ENCODE measurements at places on chromosomes 1 and 21. TPM values are rescaled to one million over a fixed set of nuclear protein-coding genes. Genes with fewer than 3 reads are reported as not detected.

DNA sequence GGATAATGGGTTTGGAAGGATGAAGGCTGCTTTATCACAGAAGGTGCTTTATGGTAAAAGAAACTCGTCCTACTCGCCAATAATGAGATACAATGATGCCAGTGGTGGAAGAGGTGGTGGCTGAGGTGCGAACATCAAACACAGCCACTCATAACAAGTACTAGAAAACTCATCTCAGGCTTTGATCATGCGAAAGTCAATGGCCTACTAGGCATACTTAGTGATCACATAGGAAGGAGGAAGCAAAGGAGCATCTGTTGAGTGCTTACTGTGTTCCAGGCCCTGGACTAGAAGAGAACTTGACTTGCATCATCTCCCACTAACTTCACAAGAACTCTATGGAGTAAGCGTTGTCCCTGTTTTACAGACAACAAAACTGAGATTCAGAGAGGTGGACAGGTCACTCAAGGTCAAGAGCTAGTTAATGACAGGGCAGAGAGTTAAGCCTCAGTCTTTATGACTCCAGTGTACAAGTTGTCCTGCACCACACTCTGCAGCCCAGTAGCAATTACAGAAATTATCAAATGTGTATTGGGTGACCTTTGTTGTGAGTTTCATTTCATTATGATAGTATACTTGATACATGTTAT lies 33.6 kb downstream of the RUNX1 start:
- no peak overlapping the region for H3K4me3 ChIP-seq
- no peaks in the 10 kb centered on the region for H3K27me3 ChIP-seq
- peaks cover 10% of the 10 kb centered on the region for H3K4me1 ChIP-seq
- H3K27ac ChIP-seq = no peak overlapping the region

DNA sequence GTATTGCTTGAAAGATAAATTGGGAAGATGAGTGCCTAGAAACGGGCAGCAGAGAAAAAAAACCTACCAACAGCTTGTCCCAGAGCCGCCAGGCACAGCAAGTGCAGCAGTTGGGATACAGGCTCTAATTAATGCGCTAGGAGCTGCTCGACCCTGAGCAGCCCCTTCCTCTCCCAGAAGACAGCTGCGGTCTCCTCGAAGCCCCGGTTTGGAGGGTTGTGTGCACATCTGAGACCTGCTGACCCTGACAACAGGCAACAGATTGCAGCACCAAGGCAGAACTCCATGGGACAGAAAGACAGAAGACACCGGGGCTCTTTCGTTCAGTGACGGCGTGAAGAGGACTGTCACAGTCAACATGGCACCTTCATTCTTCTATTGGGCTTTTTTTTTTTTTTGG lies 101.4 kb downstream of the TSEN15 start:
- H3K4me1 ChIP-seq = peaks cover 47% of the 10 kb centered on the region
- peak overlapping the region; percentile 1 for H3K4me3 ChIP-seq
- H3K36me3 ChIP-seq = no peaks in the 10 kb centered on the region

The PCP4 gene
- total RNA-seq = not detected

The MRTO4 gene
- 17.7 TPM for total RNA-seq

The ZBTB8OS gene
- 41.1 TPM for total RNA-seq

The IQGAP3 gene
- total RNA-seq = 6.8 TPM

The OR6K3 gene
- total RNA-seq = not detected

The S100B gene
- total RNA-seq = 0.41 TPM

The COL11A1 gene
- total RNA-seq = 1,042 TPM

DNA sequence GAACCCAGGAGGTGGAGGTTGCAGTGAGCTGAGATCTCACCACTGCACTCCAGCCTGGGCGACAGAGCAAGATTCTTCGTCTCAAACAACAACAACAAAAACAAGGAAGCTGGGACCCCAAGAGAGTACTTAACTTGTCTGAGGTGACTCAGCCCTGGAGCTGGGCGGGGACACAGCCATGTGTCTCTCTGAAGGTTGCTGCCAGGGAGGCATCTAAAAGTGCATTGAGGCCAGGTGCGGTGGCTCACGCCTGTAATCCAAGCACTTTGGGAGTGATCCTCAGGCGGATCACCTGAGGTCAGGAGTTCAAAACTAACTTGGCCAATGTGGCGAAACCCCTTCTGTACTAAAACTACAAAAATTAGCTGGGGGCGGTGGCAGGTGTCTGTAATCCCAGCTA lies 7.7 kb downstream of the IFI6 start:
- H3K36me3 ChIP-seq = peaks cover 6% of the 10 kb centered on the region
- H3K27ac ChIP-seq = no peak overlapping the region
- DNase-seq = peak; percentile 24
- peaks cover 20% of the 10 kb centered on the region for H3K4me1 ChIP-seq
- no peak overlapping the region for H3K4me3 ChIP-seq
- no peaks in the 10 kb centered on the region for H3K27me3 ChIP-seq

The TMPRSS15 gene
- total RNA-seq = not detected

The CRNN gene
- total RNA-seq = not detected

The AGBL4 gene
- total RNA-seq = not detected

DNA sequence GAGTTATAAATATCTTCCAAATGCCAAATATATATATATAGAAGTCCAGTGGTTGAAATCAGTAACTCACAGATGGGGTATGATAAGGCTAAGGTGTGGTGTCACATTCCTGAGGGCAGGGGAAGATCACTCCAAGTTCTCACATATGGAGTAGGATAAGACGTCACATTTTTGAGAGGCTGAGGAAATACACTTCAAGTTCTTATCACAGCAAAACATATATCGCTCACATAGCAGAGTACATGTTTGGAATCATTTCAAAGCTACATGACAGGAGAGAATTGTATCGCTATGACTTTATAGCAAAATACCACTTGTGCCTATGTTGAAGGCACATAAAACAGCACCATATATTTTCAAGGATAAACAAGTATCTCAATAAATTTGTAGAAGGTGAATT lies 55.1 kb downstream of the RBM11 start:
- DNase-seq = no peak
- no peak overlapping the region for H3K4me3 ChIP-seq
- H3K4me1 ChIP-seq = no peaks in the 10 kb centered on the region
- H3K27me3 ChIP-seq = no peaks in the 10 kb centered on the region
- no peak overlapping the region for H3K27ac ChIP-seq

DNA sequence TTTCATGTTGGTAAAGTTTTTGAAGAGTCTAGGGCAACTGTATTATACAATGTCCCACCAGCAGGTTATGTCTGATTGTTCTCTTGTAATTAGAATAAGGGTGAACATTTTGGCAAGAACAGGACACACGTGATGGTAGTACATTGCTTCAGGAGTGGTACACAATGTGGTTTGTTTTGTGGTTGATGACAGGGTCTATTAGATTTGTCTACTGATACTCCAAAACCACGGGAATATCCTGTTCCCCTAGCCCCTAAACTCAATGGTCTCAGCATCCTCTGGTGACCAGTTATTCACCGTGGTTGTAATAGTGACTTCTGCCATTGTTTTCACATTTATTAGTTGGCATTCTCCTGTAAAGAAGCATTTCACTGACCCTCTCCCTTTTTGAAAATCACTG lies 22.1 kb upstream of the ACTA1 start:
- no peak overlapping the region for H3K27ac ChIP-seq
- peaks cover 20% of the 10 kb centered on the region for H3K36me3 ChIP-seq
- no peaks in the 10 kb centered on the region for H3K4me1 ChIP-seq
- H3K27me3 ChIP-seq = no peaks in the 10 kb centered on the region
- no peak overlapping the region for H3K4me3 ChIP-seq
- DNase-seq = no peak

DNA sequence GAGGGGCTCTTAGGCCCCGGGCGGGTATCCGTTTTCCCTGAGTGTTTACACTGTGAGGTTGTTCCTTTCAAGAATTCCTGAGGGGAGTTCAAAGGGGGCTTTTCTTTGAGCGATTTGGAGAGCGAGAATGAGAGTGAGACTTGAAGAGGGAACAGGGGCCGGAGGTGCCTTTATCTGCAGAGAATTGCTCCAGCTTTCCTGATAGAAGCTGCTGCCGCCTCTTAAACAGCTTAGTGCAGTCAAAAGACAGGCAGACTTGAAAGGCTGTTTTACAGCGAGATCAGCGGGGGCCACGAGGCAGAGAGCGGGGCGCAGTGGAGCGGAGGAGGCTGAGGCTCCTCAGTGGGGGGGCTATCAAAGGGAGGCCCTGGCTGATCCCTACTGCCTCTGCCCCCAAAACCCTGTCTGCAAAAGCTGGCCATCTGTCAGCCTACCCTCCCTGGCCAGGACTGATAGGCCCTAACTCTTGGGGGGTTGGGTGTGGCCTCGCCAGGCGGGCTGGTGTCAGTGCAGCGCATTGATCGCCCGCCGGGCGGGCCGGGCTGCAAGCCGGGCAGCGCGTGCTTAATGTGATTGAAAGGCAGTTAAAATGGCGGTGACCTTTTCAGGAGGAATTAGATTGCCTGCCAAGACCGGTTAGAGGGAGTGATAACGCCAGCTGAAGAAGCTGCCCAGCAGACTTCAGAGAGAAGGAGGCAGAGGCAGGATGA lies 36.4 kb downstream of the TMEM53 start:
- H3K27ac ChIP-seq = no peak overlapping the region
- DNase-seq = no peak
- no peaks in the 10 kb centered on the region for H3K27me3 ChIP-seq
- H3K36me3 ChIP-seq = peaks cover 34% of the 10 kb centered on the region
- no peak overlapping the region for H3K4me3 ChIP-seq

The OR2T11 gene
- total RNA-seq = not detected

DNA sequence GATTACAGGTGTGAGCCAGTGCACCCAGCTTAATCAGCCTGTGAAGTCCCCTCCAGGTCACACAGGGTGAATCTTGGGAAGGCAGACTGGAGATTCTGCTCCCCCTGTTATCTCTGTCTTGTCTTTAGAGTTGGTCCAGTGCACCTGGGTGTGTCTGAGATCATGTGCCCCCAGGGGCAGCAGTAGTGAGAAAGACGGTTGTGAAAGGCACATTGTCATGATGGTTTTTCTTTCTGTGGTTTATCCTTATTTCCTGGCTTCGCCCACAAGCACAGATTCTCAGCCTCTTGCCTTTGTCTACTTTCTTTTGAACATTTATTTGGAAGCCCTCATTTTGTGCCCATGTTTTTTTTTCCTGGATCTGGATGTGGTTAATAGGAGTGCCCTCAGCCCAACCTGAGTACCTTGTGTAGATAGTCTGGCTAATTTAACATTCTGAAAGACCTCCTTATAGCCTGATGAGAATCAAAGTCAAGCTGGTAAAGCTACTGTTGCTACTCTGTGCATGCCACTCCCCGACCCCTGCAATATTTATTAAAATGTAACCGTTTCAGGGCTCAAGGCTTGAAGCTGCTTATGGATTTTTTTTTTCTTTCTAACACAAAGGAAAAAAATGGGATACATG lies 23.7 kb downstream of the UCK2 start:
- peak overlapping the region; percentile 65 for H3K27ac ChIP-seq
- no peaks in the 10 kb centered on the region for H3K27me3 ChIP-seq
- peaks cover 57% of the 10 kb centered on the region for H3K4me1 ChIP-seq
- DNase-seq = no peak
- H3K4me3 ChIP-seq = no peak overlapping the region

GRCh38 chr1:84299536-84300170 lies 1.9 kb upstream of the SAMD13 start:
- H3K36me3 ChIP-seq = peaks cover 6% of the 10 kb centered on the region
- no peaks in the 10 kb centered on the region for H3K27me3 ChIP-seq
- no peak for DNase-seq
- peak overlapping the region; percentile 86 for H3K4me3 ChIP-seq

GRCh38 chr1:28031173-28031572 lies 57.2 kb downstream of the EYA3 start:
- peaks cover 28% of the 10 kb centered on the region for H3K4me1 ChIP-seq
- H3K36me3 ChIP-seq = peaks cover 4% of the 10 kb centered on the region
- H3K4me3 ChIP-seq = no peak overlapping the region
- H3K27ac ChIP-seq = no peak overlapping the region

DNA sequence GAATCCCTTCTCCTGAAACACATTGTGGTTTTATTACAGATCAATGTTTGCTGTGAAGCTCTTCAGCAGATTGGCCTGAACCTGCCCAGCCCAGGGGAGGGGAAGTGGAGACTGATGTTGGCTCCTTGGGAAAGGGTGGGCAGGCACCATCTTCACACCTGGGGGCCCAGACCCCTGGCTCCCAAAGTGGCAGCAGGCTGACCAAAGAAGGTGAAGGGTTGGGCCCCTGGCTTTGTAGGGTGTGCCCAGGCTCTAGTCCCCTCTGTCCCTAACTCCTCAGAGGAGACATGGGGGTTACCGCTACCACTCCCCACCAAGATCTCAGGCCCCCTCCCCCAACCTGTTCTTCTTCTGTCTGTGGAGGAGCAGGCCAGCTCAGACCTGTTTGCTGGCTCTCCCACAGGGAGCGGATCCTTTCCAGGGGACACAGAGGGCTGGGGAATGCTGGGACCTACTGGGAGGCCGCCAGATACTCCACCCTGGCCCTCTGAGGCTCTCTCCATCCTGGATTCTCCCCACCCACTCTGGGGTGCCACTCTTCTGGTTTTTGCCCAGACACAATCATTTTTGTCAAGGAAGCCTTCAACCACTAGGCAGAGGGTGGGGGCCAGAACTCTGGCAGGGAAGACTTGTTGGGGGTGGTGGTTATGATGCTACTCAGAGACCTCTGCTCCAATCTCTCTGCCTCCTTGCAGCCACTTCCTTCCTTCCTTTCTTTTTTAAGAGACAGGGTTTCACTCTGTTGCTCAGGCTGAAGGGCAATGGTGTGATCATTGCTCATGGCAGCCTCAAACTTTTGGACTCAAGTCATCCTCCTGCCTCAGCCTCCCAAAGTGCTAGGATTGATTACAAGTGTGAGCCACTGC lies 5.0 kb upstream of the EFNA3 start:
- no peak overlapping the region for H3K4me3 ChIP-seq
- no peak for DNase-seq
- peaks cover 9% of the 10 kb centered on the region for H3K4me1 ChIP-seq

The PRDM2 gene
- 35.6 TPM for total RNA-seq

DNA sequence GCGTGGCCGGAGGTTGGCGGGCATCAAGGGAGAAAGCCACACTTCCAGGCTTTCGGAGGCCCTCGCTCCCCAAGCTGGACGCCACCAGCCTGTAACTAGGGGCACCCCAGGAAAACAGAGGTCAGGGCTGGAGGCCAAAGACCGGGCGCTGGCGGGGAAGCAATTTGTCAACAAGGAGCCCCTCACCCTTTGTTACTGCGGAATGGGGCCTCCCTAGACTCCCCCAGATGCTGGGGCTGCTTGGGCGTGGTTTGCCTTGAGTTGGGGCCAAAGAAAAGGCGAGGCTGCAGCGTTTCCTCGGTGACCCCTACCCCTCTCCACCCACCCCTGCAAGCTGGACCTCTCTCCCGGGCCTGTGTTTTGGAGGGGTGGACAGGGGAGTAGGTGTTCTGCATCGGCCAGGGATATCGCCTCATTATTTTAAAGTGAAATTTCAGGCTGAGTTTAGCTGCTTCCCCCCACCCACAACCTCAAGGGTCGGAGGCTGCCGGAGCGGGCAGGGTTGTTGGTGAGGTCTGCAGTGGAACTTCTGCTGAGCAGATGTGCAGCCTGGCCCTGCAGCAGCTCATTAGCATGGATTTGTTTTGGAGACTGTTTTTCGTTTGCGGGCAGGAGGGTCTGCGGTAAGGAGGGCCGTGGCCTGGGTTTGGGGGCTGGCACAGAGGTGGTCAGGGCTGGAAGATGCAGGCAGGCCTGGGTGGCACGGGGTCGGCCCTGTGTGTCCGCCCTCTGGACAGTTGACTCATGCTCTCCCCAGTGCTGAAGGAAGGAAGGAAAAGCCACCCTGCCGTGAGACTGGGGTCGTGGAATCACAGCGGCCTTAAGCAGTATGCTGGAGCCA lies 1.5 kb downstream of the NBL1 start:
- H3K36me3 ChIP-seq = no peaks in the 10 kb centered on the region
- H3K4me1 ChIP-seq = peaks cover 53% of the 10 kb centered on the region

GRCh38 chr1:7859406-7859805 lies 6.5 kb upstream of the UTS2 start:
- no peak overlapping the region for H3K4me3 ChIP-seq
- no peaks in the 10 kb centered on the region for H3K36me3 ChIP-seq
- peaks cover 8% of the 10 kb centered on the region for H3K27me3 ChIP-seq
- no peak overlapping the region for H3K27ac ChIP-seq
